Thymus (tissue), 14 donors: ENCODE measurements at places on chromosomes 6 and 20. TPM values are rescaled to one million over a fixed set of nuclear protein-coding genes. Genes with fewer than 3 reads are reported as not detected.

Gene RAET1L
- total RNA-seq: 0.28 TPM

Gene OLIG3
- 0.05 TPM for total RNA-seq

Gene SLC23A2
- 5.7 TPM for total RNA-seq

Gene PDE10A
- 0.94 TPM for total RNA-seq

Gene EPB41L1
- total RNA-seq: 3.1 TPM

Gene AIF1
- 558 TPM for total RNA-seq

DNA sequence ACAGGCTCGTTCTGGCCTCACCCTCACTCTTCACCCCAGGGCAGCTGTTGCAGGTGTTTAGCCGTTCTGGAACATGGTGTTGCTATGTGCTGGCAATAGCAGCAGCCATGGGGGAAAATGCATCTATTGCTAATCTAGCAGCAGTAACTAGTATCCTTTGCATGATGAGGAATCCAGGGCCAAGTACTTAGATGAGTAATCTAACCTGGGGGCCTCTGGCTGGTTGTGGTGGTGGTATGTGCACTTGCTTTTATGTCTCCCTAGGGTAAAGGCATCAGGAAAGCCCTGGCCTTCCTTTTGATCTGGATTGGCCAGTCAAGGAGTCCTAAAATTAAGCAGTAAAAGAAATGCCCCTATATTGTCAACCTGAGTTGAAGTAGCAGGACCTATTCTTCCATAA is 594.5 kb upstream of the MAP3K7 start:
- DNase-seq: no peak

DNA sequence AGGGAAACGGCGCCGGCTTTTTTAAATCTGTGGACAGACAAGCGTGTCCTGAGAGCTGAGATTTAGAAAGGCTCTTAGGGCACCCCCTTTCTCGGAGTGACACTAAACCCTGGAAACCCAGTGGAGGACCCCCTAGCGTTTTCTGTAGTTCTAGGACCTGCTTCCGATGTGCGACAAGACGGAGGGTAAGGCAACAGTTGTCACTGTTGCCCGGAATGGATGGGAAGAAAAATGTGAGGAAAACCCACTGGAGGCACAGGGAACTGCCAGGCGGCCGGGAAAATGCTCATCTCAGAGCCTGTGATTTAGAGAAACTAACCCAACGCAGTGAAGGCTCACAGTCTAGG is 551 bp upstream of the ATP5F1E start:
- no peak for DNase-seq

DNA sequence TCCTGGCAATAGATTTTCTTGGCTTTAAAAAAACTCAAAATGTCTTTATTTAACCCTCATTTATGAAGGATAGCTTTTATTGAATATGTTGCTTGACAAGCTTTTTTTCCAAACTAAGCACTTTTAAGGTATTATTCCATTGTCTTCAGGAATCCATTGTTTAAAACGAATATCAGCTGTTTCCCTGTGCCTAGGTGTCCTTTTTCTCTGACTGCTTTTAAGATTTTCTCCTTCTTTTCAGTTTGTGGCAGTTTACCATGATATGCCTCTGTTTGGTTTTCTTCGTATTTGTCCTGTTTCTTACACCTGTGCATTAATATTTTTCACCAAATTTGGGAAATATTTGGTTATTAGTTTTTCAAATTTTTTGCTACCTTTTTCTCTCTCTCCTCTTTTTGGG is 68.4 kb downstream of the YTHDF1 start:
- no peak for DNase-seq

GRCh38 chr6:42692137-42692911 is 30.1 kb downstream of the PRPH2 start:
- DNase-seq: no peak

DNA sequence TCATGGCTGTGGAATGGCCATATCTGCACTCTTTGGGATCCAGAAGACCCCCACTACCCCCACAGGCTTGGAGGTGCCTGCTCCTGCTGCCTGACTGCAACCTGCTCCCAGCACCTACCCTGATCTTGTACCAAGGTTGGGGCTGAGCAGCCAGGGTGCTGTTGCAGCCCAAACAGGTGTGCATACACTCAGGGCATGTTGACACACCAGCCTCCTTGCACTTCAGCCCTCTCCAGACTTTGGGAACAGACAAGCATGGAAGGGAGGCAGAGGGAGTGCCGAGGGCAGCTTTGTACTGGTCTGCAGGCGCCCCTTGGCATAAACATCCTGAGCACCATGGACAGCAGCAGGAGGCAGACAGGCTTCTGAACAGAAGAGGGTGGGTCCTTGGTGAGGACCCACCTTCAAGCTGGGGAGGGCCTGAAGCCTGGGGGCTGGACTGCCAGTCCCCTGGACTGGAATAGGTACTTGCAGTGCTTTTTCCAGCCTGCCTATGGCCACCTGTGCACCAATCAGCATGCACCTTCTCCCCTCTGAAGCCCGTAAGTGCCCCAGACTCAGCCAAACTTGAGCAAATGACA is 1675.8 kb downstream of the HACE1 start:
- no peak for DNase-seq

GRCh38 chr6:138526822-138527235 is 27.5 kb upstream of the NHSL1 start:
- DNase-seq: no peak

GRCh38 chr6:132405143-132405915 is 4.1 kb upstream of the MOXD1 start:
- no peak for DNase-seq

GRCh38 chr6:72245565-72245964 is 359.2 kb downstream of the RIMS1 start:
- DNase-seq: no peak
